ENCODE measurements at places on chromosomes 5 and 9. TPM values are rescaled to one million over a fixed set of nuclear protein-coding genes. Genes with fewer than 3 reads are reported as not detected.

- DNase-seq: peak; percentile 30
Measured at GRCh38 chr5:141234109-141234667, 11.0 kb upstream of the PCDHB15 start.

GRCh38 chr5:100647461-100648230, 112.5 kb downstream of the FAM174A start:
- peak; percentile 37 for DNase-seq

- no peak for DNase-seq
Measured at GRCh38 chr9:133147412-133148198, 16.1 kb downstream of the GBGT1 start.

DNA sequence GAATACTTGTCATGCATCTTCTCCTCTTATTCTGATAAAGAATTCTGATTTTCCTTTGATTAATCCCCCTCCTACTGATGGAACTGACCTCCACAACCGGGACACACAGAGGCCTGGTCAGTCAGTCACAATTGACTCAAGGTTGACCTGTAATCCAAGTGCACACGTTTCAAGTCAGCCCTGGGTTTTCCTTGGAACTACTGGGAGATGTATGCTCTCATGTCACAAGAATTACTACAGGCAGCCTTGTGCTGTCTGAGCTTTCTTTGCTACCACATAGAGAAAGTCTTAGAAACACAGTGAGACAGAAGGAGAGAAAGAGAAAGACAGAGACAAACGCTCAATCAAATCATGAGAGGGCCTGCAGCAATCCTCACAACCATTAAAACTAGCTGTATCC, 345.8 kb downstream of the PDE4D start:
- DNase-seq: no peak

- DNase-seq: no peak
Measured at GRCh38 chr5:1637639-1638481, 114.1 kb upstream of the LPCAT1 start.

- DNase-seq: no peak
Measured at GRCh38 chr5:90967851-90968250, 409.3 kb downstream of the ADGRV1 start.

DNA sequence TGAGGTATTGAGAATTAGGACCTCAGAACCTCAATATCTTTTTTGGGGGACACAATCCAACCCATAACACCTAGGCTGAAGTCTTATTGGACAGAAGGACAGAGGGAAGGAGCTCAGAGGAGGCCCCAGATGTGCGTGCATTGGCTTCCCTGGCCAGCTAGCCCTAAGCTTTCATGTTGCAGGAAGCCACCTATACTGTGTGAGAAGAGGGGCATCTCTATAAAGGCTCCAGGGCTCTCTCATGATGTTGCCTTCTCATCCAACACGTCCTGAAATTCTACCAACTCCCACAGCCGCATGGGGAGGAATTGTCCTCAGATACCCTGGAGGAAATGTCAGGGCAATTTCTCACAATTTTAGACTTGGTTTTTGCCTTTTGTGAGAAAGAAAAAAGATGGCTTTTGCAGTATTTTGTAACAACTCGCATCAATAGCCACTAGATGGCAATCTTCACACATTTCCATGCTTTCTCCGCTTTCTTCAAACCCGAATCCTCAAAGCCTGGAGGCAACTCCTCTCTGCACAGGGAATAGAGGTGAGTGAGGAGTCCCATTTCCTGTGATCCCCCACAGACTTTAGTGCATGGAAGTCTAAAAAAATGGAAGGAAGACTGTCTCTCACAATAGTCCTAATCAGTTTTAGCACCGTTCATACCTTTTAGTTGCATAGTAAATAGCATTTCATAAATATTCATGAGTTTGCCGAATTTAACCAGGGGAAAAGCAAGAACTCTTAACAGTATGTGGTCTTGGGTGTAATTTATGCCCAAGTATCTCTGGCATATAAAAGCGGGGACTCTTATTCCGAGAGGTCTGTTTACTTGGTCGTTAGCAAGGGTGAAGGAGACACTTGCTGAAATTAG, 7.4 kb upstream of the PPP3R2 start:
- DNase-seq: peak; percentile 43

DNA sequence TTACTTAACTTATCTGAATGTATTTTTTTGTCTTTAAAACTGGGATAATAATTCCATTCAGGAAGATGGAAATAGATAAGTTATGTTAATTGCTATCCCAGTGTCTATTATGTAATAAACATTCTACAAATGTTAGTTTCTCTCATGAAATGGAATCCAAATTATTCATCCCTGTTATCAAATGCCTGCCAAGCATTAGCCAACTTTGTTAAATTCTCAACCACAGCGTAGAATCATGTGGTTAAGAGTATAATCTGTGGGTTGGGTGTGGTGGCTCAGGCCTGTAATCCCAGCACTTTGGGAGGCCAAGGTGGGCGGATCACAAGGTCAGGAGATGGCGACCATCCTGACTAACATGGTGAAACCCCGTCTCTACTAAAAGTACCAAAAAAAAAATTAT, 912.9 kb upstream of the SEMA6A start:
- no peak for DNase-seq

The LECT2 gene
- not detected for polyA plus RNA-seq

The KIAA0825 gene
- polyA plus RNA-seq: 2.7 TPM

The PLPPR1 gene
- polyA plus RNA-seq: 3.3 TPM

All from muscle of back (tissue), 13 donors.